ENCODE measurements at places on chromosomes 4 and X.

DNA sequence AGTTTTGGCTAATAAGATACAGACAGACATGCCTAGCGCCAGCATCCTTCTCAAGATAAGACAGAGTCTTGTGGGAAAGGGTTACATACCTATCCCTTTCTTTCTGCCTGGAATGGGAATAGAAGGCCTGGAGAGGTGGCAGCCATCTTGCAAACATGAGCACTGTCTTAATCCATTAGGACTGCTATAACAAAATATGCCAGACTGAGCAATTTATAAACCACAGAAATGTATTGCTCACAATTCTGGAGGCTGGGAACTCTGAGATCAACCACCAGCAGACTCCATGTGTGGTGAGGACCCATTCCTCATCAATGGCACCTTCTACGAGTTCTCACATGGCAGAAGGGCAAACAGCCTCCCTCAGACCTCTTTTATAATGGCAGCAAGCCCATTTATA, 26.5 kb upstream of the NEIL3 start:
- no peak for DNase-seq

GRCh38 chr4:164876700-164877324, at the start of gene APELA:
APELA (plus strand) TSS chr4:164877178; CDS start chr4:164877332, 154 bp downstream.
- no peak for DNase-seq

DNA sequence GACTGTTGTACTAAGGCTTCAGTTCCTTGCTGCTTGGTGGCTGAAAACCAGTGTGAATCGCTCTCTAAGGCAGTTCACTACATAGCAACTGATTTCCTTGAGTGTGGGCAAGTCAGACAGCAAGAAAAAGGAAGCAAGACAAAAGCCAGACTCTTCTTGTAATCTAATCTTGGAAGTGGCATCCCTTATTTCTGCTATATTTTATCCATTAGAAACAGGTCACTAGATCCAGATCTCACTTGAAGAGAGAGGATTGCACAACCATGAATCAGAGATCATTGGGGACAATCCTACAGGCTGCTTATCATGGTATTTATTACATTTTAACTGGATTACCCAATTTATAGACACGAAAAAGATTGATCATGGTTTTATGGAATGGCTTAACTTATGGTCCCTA, 684.5 kb downstream of the GRID2 start:
- DNase-seq = no peak

GRCh38 chrX:120429776-120430540, 39.1 kb downstream of the LAMP2 start:
- no peak for DNase-seq

DNA sequence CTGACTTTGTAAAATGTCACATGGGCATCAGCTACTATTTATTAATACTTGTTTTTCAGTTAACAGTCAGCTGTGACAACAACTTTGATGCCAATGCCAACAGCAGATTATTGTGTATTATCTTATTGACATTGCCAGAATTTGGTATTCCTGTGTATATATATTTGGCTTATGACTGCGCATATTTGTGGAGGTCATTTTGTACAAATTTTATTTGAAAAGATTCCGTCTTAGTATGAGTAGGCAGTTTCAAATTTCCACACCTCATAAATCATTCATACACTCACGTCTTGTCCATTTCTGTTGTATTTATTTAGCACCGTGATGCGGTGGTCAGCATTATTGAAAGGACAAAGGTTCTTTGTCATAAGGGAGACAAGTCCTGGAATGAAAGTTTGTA, 558.2 kb upstream of the NDST4 start:
- no peak for DNase-seq

DNA sequence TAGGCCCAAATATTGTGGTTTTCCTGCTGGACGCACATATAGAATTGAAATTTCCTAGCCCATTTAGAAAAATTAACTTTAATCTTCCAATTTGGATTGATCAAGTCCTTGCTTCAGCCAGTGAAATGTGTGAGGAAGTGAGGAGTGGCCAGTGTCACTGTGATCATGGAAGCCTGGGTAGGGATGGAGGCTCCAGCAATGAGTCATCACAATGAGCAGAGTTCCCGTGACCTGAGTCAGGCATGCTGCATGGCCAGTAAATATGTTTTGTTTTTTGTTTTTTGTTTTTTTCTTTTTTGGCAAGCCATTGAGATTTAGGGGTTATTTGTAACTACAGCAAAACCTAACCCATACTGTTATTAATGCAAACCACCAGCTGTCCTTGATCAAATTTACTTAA, 52.1 kb downstream of the IDS start:
- DNase-seq = no peak

DNA sequence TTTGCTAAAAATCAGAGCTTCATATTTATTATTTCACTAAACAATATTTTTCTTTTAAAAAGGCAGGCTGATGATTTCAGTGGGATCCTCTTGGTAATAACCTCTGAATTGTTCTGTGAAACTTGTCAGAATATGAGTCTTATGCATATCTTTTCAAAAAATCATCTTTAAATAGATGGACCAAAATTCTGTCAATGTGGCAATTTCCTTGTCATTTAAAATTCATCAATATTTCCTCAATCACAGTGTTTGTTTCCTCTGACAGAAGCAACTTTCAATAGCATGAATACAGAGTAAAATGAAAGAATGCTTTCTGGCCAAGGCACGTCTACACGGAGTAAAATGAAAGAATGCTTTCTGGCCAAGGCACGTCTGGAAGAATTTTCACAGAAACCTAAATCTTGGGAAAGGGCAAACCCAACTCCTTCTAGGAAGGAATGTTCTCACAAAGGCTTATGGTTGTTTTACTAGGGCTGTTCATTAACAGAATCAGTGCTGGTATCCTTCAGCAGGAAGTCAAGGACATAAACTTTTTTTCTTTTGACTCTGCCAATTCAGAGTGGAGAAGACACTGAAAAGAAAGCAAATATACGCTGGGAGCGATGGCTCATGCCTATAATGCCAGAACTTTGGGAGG, 99.0 kb upstream of the GPR34 start:
- no peak for DNase-seq

DNA sequence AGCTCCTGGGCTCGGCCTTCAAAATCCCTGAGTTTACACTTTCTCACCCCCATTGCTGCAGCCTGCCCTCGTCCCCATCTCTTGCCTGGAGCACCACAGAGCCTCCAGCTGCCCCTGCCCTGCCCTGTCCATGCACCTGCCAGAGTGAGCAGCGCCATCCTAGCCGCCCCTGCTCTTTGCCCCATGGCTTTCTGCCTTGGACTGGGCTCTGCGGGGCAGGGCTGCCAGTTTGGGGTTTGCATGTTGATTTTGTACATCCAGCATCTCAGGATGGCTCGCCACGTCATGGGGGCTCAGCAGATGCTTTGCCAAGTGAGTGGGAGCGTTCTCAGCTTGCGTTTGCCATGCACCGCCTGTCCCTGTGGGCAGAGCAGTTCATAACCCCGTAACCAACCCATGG, 67.1 kb upstream of the HGFAC start:
- no peak for DNase-seq

DNA sequence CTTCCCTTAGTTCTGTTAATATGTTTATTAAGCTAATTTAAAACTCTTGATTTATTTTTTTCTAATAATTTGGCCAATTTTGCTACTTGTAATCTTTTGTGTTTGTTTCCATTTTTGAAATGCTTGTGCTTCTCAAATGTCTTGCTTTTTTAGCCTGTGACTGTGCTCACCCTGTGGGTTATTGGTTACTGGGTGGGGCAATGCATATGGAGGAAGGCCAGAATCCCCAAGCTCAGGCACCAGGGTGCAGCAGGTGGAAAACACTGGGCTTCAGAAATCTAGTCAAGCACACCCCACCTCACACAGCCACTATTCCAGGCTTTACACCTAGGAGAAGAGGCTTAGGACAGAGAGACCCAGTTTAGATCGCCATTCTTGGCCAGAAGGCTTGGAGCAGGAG, 33.1 kb downstream of the ETNPPL start:
- no peak for DNase-seq

DNA sequence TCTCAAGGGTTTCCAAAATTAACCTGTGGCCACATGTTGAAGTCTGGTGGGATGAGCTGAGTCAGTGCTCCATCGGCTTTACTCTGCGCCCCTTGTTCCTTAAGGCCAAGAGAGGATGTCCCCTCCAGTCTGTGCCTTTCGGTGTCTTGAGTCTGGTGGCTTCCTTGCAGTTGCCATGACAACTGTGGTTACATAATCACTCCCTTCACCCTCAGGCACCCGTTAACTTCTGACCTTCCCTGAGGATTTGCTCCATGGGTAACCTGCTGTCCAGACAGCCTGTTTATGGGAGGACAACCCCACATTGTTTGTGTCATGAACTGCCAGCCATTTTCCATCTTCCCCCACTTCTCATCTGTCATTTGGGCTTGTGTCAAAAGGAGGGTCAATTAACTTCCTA, 401.1 kb upstream of the LCORL start:
- DNase-seq = no peak

DNA sequence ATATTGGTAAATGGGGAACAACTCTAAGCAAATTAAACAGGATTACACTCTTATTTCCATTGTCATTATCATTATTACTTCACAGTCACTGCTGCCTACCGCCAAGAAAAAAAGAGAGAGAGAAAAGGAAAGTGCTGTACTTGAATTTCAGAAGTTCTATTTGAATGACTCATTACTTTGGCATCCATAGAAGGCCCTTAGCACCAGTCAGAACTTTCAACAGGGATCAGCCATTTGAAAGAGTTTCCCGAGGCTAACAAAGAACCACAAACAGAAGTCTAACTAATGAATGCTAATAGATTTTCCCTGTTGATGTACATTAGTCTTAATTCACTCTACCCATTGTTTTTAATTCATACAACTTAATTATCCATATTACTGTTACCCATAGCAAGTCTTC, 116.3 kb downstream of the SHROOM4 start:
- DNase-seq = no peak

DNA sequence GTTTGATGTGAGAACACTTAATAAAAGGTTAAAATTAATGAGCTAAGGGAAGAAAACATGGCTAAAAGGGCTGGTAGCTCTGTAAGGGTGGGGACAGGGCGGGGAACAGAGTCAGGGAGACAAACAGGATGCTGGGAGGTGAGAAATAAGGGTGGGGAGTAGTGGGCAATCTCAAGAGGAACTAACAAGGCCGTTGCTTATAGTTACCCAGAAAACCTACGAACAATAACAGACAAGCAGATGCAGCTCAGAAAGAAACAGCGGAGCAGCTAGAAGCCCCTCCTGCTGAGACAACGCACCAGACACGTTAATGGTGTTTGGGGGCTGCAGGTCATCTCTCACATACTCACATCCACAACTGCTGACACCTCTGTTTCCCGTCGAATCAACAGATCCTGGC, 9.7 kb upstream of the KLF3 start:
- DNase-seq = no peak

GRCh38 chr4:128290526-128290925, 2.9 kb upstream of the PGRMC2 start:
- DNase-seq = no peak

All from WTC11 (cell line).